AG04449 (cell line): ENCODE measurements at places on chromosomes 6 and 20.

DNA sequence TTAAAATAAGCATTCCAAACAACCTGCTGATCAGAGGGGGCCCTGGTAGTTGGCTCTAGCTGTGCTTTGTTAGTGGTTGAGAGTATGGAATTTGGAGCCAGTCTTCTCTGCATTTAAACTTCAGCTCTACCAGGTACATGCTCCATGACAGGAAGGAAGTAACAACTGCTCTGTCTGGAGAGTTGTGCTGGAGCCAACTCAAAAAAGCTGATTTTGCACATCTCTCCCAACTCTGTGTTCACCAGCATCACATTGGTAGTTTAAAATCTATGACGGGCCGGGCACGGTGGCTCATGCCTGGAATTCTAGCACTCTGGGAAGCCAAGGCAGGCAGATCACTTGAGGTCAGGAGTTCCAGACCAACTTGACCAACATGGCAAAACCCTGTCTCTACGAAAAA, 68.8 kb upstream of the BMP2 start:
- no peak for DNase-seq

DNA sequence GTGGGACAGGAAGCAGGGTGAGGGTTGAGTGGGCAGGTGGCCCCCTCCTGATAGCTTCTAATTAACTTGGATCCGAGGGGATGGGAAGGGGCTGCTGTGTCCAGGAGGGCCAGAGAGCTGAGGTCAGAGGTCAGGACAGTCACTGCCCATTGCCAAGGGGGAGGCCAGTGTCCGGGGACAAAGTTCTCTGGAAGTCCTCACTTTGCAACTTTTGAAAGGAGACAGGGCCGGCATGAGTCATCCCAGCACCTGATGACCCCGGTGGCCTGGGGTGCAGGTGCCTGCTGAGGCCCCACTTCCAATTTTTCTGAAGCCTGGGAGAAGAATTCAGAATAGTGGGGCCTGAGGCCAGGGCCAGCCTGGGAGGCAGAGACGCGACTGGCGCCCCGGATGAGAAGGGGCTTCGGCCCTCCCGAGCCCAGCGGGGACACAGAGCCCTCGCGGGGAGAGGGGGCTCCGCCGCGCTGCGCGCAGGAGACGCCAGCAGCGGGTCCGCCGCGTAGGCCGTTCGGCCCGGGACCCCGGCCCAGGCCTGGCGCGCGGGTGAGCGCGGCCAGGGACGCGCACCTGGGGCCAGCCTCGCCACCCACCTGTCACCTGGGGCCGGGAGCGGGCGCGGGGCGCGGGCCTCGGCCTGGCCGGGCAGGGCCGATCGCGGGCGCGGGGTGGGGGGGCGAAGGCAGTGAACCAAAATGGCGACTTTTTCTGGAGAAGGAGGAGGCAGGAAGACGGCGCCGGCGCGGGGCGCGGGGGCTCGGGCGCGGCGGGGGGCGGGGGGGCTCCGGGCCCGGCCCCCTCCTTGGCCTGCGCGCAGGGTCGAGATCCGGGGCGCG, 586 bp downstream of the ZNF512B start:
- DNase-seq = no peak

GRCh38 chr6:99821164-99821563, 172.9 kb downstream of the MCHR2 start:
- DNase-seq = no peak

GRCh38 chr6:56522495-56523270, 120.0 kb downstream of the DST start:
- DNase-seq = no peak

DNA sequence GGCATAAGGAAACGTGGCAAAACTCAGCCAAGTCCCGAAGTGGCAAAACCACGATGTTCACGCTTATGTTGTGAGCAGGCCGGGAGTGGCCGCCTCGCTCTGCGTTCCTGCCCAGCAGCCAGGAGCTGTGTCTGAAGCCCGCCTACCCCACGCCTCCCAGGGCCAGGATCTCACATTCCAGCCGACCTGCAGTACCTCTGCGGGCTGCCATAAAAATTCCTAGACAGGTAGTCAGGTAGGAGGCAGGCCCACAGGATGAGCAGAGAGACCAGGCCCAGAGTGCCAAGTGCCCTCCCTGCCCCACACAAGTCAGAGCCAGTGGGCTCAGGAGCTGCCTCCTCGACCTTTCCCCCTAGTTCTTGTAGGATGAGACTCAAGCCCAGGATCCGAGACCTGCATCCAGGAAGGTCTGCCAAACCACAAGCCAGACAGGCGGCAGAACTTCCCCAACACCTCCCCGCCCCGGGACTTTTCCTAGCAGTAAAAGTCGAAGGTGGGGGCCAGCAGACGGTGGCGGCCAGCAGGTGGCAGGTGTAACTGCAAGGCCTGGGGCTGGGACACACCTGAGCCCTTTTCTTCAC, 16.7 kb downstream of the PMEPA1 start:
- no peak for DNase-seq

DNA sequence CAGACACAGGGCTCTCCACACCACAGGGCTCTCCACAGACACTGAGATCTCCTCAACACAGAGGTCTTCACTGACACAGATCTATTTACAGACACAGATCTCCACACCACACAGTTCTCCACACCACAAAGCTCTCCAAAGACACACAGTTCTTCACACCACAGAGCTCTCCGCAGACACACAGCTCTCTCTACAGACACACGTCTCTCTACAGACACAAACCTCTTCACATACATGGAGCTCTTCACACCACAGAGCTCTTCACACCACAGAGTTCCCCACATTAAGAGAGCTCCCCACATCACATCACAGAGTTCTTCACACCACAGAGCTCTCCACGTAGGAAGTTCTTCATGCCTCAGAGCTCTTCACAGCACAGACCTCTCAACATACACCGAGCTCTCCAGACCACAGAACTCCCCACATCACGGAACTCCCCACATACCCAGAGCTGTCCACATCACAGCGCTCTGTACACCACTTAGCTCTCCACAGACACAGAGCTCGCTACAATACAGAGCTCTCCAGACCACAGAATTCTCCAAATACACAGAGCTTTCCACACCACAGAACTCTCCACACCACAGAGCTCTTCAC, 53.9 kb downstream of the ERMARD start:
- no peak for DNase-seq

GRCh38 chr6:167517254-167517916, 192.5 kb downstream of the TTLL2 start:
- DNase-seq = no peak

DNA sequence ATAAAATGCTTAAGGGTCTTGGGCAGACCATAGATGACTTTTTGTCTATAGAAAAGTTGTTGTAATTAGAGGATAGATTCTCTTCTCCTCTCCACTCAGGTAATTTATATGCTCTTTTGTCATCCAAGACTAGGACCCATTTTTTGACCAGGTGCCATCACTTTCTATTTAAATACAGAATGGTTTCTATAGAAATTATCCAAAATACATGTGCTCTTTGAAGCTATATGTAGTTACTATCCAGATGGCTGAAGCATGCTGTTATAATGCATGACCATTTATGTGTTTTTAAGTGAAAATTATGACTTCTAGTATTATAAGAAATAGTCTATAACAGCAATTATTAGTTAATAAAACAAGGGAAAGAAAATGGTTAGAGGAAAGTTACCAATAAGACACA, 3.0 kb upstream of the MLIP start:
- DNase-seq = no peak

DNA sequence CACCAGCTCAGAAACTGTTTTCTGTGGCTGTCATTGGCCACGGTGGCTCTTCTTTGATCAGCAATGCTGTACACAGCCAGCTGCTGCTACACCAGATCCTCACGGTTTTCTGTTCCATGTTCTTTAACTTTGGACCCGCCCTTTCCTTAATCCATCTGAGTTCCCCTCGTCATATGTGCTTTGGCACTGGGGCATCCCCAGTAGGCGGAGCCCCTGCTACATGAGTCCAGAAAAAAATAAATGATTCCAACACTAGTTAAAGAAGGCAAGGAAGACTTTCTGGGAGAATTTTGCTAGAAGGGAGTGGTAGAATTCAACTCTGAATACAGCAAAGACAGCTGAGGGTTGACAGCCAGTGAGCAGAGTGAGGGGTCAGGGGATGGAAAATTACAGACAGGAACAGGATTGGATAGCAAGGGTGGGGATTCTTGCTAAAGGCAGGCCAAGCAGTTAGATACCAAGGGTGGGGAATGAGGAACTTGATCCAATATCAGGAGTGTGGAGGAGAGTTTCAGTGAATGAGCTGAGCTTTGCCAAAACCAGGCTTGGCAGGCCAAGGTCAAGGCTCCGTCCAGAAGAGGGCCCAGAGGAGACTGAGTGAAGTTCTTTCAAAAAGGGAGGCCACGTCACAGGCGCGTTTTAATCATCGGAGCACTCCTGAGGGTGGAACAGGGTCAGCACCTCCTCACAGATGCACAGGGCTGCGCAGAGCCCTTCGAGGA, 391.8 kb downstream of the CDH4 start:
- DNase-seq = no peak

GRCh38 chr6:13877051-13877450, 47.7 kb upstream of the RNF182 start:
- no peak for DNase-seq

DNA sequence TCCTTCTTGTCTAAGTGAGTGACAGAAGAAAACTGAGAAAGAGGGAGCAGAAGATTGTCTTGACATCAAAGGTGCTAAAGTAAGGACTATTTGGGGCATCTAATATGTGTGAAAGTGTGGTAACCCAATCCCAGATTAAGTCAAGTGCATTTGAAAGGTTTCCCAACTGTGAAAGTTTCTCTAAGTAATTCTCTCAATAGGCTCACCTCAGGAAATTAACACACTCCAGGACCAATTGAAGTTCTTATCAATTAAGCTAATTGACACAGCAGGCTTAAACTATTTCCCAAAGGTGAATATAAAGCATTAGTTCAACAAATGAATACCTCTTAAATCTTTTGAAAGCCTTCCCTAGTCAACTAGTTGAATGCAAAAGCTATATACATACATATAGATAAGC, 212.8 kb upstream of the FUT9 start:
- no peak for DNase-seq

- no peak for DNase-seq
These were observed 4.3 kb upstream of the KCNG1 start for GRCh38 chr20:51027035-51027795.

DNA sequence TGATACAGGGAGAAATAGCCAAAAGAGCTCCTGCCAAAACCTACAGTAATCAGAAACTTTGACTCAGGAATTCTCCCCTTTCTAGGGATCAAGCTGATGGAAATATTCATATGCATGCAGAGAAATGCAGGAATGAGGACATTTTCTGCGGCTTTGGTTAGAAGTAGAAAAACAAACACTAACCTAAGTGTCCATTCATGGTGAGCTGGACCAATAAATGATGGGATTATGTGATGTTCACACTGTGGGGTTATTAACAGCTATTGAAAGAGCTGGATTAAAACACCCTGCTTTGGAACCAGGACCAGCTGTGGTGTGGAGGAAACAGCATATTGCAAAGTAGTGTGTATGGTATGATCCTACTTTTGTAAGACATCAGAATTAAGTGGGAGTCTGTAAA, 143.1 kb downstream of the SYCP2 start:
- no peak for DNase-seq

- DNase-seq = peak; percentile 56
These were observed 102.7 kb upstream of the CNKSR3 start for GRCh38 chr6:154613137-154613676.

DNA sequence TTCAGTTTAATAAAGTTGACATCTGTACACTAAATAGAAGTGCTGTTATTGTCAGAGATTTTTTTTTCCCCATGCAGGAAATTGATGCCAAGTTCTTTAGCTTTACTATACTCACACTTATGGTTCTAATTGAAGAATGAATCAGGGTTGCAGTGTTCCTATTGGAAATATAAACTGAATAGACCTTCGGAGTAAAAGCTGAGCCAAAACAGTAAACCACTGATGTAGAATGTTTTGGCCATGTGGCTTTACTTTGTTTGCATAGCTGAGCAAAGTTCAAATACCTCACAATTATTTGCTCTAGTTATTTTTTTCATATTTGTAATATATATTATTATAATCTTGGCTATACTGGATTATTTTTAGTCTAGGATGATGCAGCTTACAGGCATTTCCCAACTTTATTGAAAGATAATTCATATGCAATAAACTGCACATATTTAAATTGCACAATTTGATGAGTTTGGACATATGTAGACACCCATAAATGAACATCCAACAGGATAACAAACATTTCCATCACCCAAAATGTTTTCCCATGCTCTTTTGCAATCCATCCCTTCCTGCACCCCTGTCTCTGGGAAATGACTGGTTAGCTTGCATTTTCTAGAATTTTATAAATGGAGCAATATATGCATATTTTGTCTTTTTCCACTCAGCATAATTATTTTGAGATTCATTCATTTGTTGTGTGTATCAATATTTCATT, 105.8 kb upstream of the NOX3 start:
- no peak for DNase-seq

GRCh38 chr20:36932476-36933426, 18.8 kb downstream of the SAMHD1 start:
- no peak for DNase-seq

DNA sequence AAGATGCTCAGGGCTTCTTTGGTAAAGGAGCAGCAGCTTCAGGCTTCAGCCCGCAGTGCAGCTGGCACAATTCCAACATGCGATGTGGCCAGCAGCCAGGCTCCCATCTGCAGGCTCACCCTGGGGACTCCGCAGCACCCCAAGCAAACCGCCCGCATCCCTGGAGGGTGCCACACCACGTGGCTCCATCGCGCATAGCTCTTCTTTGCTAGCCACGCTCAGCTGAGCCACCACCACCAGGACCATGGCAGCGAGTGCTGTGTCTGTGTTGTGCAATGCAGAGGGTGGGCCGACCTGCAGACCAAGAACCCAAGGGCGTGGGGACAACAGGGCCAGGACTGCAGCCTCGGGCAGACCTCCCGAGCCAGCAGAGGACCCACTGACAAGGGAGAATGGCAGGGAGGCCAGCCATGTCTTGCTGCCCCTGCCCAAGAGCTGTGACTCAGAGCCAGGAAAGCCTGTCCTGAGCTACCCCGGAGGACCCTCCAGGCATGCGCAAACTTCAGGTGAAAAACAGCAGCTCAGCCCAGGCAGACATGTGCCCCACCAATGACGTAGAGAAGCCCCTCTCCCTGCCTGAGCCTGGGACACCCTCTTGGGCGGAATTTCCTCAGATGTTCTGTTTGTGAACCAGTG, 87.8 kb downstream of the GINS1 start:
- no peak for DNase-seq

DNA sequence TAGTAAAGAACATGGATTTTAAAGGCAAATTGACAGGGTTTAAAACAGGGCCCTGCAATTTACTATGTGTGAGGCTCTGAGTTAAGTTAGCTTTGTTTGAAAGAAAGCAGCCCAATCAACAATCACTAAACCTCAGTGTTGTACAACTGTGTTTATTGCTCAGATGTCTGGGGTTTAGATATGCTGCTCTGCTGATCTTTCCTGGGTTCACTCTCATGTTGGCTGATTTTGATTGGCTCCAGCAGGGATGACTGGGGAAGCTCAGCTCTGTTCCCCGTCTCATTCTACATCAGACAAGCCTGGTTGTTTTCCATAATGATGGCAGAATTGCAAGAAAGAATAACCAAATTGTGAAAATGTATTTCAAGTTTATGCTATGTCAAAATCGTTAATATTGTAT, 10.9 kb downstream of the C6orf58 start:
- no peak for DNase-seq

- no peak for DNase-seq
These were observed 34.9 kb downstream of the ZNF341 start for GRCh38 chr20:33766686-33767085.

- no peak for DNase-seq
These were observed 9.6 kb upstream of the PRIM2 start for GRCh38 chr6:57307850-57308249.
